ENCODE measurements at places on chromosomes 13 and 19.

- DNase-seq, result no peak
These were observed 5.6 kb downstream of the FFAR3 start for GRCh38 chr19:35363711-35364425.

DNA sequence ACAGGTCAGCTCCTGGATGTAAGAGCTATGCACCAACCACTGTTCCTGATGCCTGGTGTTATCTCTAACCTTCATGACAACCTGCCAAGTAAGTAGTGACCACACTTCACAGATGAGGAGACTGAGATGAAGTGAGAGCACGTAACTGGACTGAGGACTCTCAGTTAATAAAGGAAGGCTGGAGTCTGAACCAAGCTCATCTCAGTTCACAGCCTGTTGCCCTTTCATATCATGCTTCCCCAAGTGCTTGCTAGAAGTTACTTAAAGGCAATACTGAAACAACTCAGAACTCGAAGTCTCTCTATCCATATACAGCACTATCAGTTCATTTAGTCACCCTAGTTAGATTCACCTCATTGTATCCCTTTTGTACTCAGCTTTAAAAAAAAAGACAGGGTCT, 119.7 kb downstream of the ABCC4 start:
- no peak for DNase-seq

GRCh38 chr19:11345122-11345803, 805 bp downstream of the TMEM205 start:
- DNase-seq, result peak; percentile 60

GRCh38 chr13:72104656-72105180, 237.7 kb upstream of the DACH1 start:
- no peak for DNase-seq

- DNase-seq, result no peak
These were observed 706.4 kb upstream of the KLHL1 start for GRCh38 chr13:70814684-70815083.

- no peak for DNase-seq
These were observed 112.3 kb downstream of the MIPEP start for GRCh38 chr13:23776698-23777574.

DNA sequence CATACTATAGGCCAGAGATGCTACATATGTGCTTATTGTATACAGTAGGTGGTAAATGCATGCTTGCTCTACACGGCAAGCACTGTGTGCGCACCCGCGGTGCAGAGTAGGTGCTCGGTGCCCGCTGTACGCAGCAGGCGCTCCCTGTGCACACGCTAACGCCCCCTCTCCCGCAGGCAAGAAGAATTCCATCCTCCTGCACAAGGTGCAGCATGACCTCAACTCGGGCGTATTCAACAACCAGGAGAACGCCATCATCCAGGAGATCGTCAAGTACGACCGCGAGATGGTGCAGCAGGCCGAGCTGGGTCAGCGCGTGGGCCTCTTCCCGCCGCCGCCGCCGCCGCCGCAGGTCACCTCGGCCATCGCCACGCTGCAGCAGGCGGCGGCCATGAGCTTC, 17.7 kb downstream of the POLRMT start:
- no peak for DNase-seq

DNA sequence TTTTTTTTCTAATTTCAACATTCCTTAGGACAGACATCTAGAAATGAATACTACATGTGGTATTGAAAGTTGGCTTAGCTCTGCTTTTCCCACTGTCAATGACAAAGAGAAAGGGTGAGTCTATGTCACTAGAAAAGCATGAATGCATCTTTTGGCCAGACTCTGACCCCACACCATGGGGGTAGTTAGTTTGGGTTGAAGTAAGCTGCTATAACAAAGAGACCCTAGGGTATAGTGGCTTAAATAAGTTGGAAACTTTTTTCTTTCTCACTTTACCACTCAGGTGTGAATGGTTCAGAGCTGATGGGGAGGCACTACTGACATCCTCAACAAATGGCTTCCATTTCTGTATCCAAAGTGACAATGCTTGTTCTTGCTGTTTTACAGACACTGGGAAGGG, 161.5 kb downstream of the DLEU7 start:
- no peak for DNase-seq

DNA sequence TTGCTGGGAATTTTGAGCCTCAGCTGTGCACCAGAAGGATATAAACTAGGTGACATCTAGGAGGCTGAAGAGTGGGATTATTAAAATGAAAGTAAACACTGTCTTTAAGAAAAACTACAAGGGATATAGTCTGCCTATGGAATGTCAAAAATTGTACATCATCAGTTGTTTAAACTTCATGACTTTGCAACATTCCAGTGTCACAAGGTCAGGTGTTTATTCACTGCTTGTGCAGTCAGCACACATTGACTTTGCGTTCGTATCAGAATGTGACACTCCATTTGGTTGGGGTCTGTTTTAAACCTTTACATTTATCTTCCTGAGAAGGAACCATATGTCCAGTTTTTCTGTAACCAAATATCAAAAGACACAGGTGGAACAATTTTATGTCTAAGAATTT, 85.6 kb downstream of the KL start:
- no peak for DNase-seq

DNA sequence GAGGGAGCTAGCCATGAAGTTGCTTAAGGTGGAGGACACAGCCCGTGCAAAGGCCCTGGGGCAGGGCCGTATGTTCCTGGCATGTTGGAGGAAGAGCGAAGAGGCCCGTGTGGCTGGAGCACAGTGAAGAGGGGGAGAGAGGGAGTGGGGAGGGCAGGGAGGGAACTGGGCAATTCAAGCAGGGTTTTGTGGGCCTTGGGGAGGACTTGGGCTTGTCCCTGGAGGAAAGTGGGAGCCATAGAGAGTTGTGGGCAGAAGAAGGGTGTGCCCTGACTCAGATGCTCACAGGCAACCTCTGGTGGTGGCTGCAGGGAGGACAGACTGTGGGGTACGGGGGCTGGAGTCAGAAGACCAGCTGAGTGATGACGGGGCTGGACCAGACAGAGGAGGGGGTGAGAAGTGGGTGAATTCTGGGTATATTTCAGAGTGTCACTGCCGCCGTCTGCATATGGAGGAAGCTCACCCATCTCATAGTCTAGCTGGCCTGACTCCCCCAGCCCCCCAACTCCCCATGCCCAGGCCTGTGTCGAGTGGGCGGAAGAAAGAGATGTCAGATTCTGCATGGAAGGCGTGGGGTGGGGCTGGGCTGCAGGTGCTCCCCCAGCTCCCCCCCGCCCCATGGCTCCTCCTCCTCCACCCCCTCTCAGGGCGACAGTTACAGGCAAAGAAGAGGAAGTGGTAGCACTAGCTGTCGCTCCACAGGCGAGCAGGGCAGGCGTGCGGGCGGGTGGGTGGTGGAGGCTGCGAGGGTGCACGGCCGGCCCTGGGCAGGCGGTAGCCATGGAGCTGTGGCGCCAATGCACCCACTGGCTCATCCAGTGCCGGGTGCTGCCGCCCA, at the start of gene VAV1:
Gene VAV1, plus strand, starts transcription at position 681 of the 838 bp plus-strand sequence. Its CDS starts 100 bp downstream, at position 781.
- DNase-seq, result no peak

DNA sequence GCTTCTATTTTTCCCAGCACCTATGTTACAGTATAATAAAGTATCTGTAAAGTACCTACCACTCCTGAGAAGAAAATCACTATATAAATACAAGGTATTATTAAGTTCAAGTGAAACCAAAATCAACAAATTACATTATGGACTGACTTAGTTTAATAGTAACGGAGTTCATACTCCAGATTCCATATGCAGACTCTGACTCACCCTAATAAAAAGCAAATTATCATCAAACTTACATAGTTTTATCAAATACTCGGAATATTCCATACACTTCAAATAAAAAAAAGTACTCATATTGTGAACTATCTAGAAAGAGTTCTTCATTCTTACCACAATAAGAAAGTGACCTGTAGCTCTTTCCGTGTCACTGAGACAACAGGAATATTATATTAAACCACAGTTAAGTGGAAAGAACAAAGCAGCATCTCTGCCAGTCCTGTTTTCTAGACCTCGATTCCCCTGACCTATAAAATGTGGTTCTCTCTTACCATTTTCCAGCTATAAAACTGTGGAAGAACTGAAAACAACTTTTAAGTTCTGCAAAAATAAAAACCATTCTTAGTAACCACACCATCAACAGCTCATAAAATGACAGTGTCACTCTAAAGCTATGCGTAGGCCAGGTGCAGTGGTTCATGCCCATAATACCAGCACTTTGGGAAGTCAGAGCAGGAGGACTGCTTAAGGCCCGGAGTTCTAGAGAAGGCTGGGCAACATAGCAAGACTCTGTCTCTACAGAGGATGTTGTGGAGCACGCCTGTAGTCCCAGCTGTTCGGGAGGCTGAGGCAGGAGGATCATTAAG, 42.6 kb downstream of the USP12 start:
- no peak for DNase-seq

GRCh38 chr13:77239312-77239711, 87.6 kb downstream of the MYCBP2 start:
- DNase-seq, result no peak

GRCh38 chr13:101530293-101530692, 77.8 kb downstream of the ITGBL1 start:
- DNase-seq, result no peak

DNA sequence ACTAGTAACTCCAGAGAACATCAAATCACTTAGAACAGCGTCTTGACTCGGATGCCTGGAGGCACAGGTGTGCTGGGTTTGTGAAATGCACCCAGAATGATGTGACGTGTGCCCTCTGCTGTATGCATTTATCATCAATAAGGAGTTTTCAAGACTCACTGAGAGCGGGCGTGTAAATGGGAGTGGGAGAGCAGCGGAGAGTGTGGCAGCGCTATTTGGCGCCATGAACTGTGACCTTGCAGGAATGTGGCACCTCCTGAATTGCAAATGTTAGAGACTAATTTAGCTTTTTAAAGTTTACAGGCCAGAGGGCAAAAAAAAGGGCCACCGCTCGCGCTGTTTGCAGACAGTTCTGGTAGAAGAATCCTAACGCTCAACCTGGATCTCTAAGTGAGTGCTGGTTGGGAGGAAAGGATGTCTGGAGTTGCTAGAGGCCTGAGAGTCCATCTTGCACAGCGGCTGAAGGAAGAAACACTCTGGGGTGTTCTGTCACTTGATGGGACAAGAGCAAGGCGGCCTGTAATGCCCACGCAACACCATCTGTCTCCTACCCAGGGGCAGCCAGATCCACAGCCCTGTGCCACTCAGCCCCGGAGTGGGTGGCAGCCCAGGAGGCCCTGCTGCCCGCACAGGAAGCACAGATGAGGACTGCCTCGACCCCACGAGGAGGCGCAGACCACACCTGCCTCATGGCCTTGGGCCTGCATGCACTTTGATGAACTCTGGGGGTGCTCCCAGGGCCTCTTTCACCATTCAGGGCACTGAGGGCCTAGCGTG, 19.7 kb downstream of the RANBP3 start:
- no peak for DNase-seq

- DNase-seq, result no peak
These were observed 27.6 kb downstream of the MAU2 start for GRCh38 chr19:19348266-19348665.

DNA sequence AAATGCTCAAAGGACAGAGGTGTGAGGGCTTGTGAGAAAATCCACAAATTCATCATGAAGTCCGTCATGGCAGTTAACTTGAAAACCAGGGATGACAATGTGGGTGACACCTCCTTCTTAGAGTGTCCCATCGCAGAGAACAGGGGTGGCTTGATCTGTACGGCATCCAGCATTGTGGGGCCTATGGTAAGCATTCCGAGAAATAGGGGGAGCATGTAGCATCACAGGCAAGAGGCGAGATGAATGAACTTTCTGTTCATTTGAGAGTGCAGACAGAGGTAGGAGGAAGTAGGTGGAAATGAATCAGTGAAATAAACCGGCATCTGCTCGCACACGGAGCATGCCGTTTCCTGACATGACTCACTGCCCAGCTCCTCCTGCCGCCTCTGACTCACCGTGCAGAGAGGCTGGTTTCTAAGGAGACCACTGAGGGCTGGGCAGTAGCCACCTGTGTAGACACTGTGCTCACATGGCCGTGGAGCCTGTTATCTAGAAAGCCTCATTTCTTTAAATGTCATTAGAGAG, 339.0 kb downstream of the RFC3 start:
- DNase-seq, result peak; percentile 49

- no peak for DNase-seq
These were observed 15.8 kb downstream of the CPB2 start for GRCh38 chr13:46088821-46089562.

DNA sequence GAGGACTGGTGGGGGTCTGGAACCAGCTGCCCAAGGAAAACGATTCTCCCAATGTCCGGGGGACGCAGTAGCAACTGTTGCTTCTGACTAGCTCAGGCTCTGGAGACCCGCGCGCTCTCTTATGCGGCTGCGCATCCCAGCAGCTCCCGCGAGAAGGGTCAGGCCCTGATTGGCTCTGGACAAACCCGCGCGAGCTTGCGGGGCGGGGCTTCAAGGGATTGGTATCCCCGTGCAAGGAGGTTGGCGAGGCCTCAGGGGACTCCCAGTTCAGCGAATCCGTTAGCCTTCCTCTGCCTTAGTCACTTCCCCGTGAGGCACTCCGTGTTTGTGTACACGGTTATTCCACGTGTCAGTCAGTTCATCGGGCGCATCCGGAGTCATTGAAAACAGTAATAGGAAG, 20.2 kb downstream of the SIGLECL1 start:
- no peak for DNase-seq

- DNase-seq, result no peak
These were observed 67.5 kb downstream of the TSC22D1 start for GRCh38 chr13:44508562-44509077.

DNA sequence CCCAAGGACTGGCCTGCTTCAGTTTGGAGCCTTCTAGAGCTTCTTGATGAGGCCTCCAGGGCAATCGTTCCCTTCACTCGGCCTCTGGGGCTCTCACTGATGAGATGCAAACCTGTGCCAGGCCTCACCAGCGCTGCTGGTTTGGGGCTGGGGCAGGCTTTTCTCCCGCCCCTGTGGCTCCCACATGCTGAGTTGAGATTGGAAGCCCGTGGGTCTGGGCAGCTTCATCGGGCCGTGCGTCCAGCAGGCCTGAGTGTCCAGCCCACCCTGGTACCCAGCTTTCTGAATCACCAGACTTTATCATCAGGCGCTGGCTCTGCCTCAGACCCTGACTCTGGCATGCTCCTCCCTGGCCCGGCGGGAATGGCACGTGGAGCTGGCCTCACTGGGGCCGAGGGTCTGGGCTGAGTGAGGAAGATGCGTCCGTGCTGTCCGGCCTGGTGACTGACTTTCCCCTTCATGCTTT, 4.3 kb downstream of the CALM3 start:
- DNase-seq, result no peak

- no peak for DNase-seq
These were observed 256.1 kb downstream of the FOXO1 start for GRCh38 chr13:40410315-40410714.

Data from DMS79 (cell line).